ENCODE measurements at places on chromosomes 12 and 14.

DNA sequence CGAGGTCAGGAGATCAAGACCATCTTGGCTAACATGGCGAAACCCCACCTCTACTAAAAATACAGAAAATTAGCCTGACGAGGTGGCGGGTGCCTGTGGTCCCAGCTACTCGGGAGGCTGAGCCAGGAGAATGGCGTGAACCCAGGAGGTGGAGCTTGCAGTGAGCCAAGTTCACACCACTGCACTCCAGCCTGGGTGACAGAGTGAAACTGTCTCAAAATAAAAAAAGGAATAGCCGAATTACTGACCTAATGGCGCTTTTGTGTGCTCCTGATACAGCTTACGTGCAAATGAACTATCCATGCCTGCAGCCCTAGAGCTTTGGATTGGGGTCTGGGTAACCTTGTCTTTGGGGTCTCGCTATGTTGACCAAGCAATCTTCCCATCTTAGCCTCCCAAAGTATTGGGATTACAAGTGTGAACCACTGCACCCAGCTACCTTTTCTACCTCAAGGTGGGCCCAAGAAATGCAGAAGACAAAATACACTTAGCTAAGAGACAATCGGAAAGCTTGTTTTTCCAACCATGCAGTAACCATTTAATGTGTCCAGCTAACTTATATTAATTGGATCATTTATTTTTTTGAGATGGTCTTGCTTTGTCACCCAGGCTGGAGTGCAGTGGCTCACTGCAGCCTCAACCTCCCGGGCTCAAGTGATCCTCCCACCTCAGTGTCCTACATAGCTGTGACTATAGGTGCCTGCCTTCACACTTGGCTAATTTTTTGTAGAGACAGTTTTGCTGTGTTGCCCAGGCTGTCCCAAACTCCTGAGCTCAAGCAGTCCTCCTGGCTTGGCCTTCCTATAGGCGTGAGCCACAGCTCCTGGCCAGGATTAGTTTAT is 5.5 kb downstream of the PABPN1 start:
- DNase-seq, result no peak

DNA sequence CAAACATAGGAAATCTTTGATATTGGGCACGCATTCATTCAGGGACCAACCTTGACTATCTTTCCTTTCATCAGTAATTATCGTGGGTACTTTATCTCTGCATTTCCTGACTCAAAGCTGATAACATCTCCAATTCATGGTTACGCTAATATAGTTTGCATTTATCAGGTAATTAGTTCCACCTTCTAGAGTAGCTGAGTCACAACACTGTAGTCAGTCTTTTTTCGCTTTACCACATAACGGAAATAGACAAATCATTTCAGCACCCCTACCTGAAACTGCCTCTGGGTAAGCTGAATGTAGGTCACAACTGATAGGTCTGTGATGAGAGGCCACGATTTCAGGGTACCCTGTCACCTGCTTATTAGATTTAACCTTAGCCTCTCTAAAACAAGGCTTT is 36.7 kb upstream of the IL22 start:
- DNase-seq, result no peak

GRCh38 chr14:101333335-101334280 is 227.7 kb upstream of the DIO3 start:
- no peak for DNase-seq

- no peak for DNase-seq
Measured at GRCh38 chr14:76501156-76501720, 125.3 kb downstream of the ESRRB start.

- DNase-seq, result no peak
Measured at GRCh38 chr14:78308079-78308478, 137.9 kb downstream of the NRXN3 start.

GRCh38 chr14:91047174-91047753 is 13.2 kb downstream of the RPS6KA5 start:
- DNase-seq, result no peak
